ENCODE measurements at places on chromosomes 12 and 14.

DNA sequence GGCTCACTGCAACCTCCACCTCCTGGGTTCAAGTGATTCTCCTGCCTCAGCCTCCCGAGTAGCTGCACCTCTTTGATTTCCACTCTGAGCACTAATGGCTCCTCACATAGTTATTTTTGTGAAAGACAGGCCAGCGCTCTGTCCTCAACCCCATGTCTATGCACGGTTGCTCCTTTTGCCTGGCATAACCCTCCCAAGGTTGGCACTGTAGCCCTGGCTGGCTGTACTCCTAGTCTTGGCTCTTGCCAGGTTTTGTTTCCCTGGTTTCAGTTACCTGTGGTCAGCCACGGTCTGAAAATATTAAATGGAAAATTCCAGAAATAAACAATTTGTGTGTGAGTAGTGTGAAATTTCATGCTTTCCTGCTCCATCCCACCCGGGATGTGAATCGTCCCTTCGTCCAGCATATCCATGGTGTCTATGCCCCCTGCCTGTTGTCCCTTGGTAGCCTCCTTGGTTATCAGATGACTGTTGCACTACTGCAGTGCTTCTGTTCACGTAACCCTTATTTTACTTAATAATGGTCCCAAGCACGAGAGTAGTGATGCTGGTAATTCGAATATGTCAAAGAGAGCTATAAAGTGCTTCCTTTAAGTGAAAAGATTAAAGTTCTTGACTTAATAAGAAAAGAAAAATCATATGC lies 12.3 kb upstream of the DCD start:
- H3K27ac ChIP-seq = no peak overlapping the region
- DNase-seq = no peak
- peaks cover 8% of the 10 kb centered on the region for H3K4me1 ChIP-seq
- no peaks in the 10 kb centered on the region for H3K36me3 ChIP-seq
- no peak overlapping the region for H3K4me3 ChIP-seq
- H3K27me3 ChIP-seq = no peaks in the 10 kb centered on the region

DNA sequence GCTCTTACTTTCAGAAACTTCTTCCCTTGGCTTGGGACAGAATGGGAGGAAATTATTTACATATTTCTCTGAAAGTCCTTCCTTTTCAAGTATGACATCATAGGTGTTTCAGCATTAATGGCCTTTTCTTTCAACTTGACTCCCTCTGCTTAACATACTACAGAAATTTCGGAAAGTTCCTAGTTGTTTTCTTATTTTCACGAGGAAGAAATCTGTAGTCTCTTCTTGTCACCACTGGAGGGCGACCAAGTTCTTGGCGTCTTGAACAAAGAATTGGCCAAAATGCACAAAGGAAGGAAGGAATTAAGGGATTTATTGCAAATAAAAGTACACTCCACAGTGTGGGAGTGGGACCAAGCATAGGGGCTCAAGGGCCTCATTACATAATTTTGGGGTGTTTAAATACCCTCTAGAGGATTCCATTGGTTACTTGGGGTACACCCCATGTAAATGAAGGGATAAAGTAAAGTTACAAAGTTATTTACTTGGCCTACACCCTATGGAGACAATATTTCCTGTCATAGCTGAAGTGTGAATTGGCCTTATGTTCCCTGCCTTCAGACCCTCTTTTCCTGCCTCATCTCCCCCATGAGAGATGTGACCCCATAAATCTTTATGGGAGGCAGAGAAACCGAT lies 70.4 kb downstream of the RPL10L start:
- no peak overlapping the region for H3K27ac ChIP-seq
- DNase-seq = no peak
- H3K4me3 ChIP-seq = no peak overlapping the region
- no peaks in the 10 kb centered on the region for H3K36me3 ChIP-seq
- no peaks in the 10 kb centered on the region for H3K27me3 ChIP-seq
- H3K4me1 ChIP-seq = no peaks in the 10 kb centered on the region

- no peaks in the 10 kb centered on the region for H3K27me3 ChIP-seq
- no peak overlapping the region for H3K27ac ChIP-seq
- no peak for DNase-seq
- H3K4me1 ChIP-seq = no peaks in the 10 kb centered on the region
- H3K36me3 ChIP-seq = no peaks in the 10 kb centered on the region
- H3K4me3 ChIP-seq = no peak overlapping the region
These were observed 83.7 kb downstream of the LMNTD1 start for GRCh38 chr12:25469368-25469767.

DNA sequence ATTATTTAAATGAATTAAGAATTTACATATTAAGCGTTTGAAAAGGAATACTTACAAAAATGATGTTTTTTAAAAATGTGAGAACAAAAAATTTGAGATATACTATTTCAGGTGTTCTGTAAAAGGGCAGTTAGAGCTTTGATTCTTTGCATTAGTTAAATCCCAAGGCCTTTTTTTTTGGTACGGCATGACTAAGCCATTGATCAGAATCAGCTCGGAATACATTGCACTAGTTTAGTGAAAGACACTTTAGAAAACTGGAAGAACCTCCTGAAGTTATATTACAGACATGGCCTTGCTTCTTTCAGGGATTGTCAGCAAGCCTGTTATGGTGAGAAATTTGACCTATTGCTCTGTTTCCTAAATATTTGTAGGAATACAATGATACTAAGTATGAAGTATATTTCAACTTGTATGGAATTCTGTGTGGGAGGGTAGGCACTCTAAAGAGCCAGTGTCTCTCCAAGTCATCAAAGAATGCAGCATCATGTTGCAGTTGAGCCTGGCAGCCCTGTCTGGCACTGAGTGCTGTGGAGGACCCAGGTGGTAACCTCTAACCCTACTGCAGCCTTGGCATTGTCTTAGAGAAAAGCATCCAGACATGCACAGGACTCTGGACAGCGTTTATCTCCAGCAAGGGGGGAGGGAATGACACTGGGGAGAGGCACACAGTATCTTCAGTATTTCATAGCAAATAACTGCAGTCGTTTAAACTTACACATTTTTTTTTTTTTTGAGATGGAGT lies 1.5 kb downstream of the KLC1 start:
- peaks cover 21% of the 10 kb centered on the region for H3K4me1 ChIP-seq
- no peak for DNase-seq
- H3K4me3 ChIP-seq = peak overlapping the region; percentile 90
- H3K27me3 ChIP-seq = no peaks in the 10 kb centered on the region
- H3K27ac ChIP-seq = no peak overlapping the region

- no peak overlapping the region for H3K4me3 ChIP-seq
These were observed 9.6 kb downstream of the PTPRB start for GRCh38 chr12:70627677-70628076.

Data from liver (tissue), 10 donors.